ENCODE measurements at places on chromosomes 16 and 17. TPM values are rescaled to one million over a fixed set of nuclear protein-coding genes. Genes with fewer than 3 reads are reported as not detected.

IL17C gene
- not detected for total RNA-seq

DNA sequence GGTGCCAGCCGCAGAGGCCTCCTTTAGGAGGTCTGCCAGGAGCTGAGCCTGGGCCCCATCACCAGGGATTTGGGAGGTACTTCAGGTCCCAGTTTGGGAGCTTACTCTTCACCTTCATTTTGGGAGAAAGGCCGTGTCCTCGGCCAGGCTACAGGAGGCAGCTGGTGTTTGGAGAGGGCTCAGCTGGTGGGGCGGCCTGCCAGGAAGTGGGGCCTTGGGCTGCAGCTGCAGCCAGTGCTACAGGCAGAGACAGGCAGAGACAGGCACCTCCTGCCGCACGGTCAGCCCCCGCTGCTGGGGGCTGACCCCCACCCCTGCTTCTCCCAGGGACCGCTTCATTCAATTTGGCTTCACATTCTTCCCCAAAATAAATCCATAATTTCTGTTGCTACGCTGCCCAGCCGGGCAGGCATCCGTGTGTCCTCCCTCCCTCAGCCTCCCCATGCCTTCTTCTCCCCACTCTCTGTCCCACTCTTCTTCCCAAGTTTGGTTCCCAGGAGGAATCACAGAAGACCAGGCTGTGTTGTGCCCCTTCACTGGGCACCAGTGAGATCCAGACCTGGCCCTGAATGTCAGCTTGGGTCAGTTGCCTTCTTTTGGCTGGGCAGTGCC is 6.1 kb downstream of the TMEM235 start:
- peaks cover 6% of the 10 kb centered on the region for H3K27me3 ChIP-seq
- no peak for DNase-seq
- no peaks in the 10 kb centered on the region for H3K4me1 ChIP-seq
- no peaks in the 10 kb centered on the region for H3K36me3 ChIP-seq
- no peak overlapping the region for H3K4me3 ChIP-seq

DNA sequence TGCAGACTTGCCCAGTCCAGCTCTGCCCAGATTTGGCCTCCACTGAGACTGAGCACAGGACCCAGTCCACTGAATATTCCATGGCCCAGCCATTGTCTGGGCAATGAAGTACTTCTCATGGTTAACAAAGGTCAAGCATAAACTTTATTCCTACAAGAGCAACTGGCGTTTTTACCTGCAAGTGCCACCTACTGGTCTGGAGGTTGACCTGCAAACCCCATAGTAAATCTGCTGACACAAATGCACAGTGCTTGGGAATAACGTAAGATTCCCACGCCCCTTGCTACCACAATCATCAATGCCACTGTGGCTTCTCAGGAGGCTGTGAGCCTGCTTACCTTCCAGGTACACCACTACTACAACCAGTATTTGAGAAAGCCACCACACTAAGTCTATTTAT is 170.2 kb downstream of the CEP112 start:
- H3K27me3 ChIP-seq, result no peaks in the 10 kb centered on the region
- H3K36me3 ChIP-seq, result no peaks in the 10 kb centered on the region
- H3K27ac ChIP-seq, result no peak overlapping the region

GRCh38 chr17:16521070-16521727 is 29.2 kb upstream of the LRRC75A start:
- peak; percentile 79 for DNase-seq
- H3K4me3 ChIP-seq, result no peak overlapping the region
- H3K4me1 ChIP-seq, result peaks cover 5% of the 10 kb centered on the region

DNA sequence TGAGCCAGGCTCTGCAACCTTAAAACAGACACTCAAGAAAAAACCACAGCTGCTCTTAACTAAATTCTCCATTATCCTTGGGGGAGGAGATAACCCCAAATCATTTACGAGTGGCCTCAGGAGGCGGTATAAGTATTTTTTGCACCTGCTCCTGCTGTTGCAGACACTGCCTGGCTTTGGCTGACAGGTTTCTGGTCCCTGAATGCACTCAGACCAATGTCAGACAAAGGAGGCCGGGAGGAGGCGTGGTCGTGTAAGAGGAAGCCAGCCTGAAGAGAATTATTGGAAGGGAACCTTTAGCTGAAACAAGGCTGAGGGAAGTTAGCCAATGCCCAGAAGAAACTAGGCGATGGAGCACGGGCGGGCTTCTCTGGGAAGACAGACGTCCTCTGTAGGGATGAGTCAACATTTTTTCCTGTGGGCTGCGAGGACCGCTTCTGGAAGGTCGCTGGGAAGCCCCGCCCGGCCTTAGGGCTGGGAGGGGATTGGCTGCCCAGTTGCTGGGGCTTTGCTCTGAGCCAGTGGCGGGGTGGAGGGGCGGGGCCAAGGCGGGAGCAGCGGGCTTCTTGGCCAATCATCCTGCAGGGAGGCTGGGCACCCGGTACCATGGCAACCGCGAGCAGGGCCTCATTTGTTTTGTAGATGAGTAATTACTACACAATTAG is 82.3 kb downstream of the CCDC182 start:
- no peaks in the 10 kb centered on the region for H3K27me3 ChIP-seq
- no peak overlapping the region for H3K4me3 ChIP-seq
- H3K36me3 ChIP-seq, result no peaks in the 10 kb centered on the region
- peak overlapping the region; percentile 85 for H3K27ac ChIP-seq
- peak; percentile 100 for DNase-seq

GRCh38 chr17:49723423-49723822 is 15.7 kb upstream of the SLC35B1 start:
- peaks cover 16% of the 10 kb centered on the region for H3K36me3 ChIP-seq
- no peak overlapping the region for H3K4me3 ChIP-seq
- no peaks in the 10 kb centered on the region for H3K27me3 ChIP-seq
- H3K27ac ChIP-seq, result no peak overlapping the region
- H3K4me1 ChIP-seq, result no peaks in the 10 kb centered on the region

PRAC2 gene
- total RNA-seq, result not detected

- DNase-seq, result no peak
- H3K27me3 ChIP-seq, result no peaks in the 10 kb centered on the region
- no peaks in the 10 kb centered on the region for H3K36me3 ChIP-seq
- H3K4me1 ChIP-seq, result peaks cover 11% of the 10 kb centered on the region
- no peak overlapping the region for H3K27ac ChIP-seq
These were observed 116.1 kb downstream of the METRNL start for GRCh38 chr17:83195330-83196023.

RASL10B gene
- 3.8 TPM for total RNA-seq

DNA sequence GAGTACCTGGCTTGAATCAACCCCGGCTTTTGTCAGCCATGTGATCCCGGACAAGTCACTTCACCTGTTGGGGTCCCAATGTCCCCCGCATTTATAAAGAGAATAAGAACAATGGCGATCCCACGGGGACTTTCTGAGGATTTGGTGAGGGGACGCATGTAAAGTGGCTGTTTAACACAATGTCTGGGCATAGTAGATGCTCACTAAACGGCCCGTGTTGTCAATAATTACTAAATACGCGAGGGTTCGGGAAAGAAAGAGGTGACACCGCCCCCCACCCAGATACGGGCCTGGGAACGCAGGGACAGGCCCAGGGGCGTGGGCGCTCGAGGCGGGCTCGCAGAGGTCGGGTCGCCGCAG is 1.8 kb downstream of the SYNGR3 start:
- H3K4me3 ChIP-seq, result peak overlapping the region; percentile 27
- no peak for DNase-seq
- H3K4me1 ChIP-seq, result peaks cover 4% of the 10 kb centered on the region
- H3K27me3 ChIP-seq, result peaks cover 22% of the 10 kb centered on the region

- H3K36me3 ChIP-seq, result no peaks in the 10 kb centered on the region
- H3K27ac ChIP-seq, result no peak overlapping the region
- no peak for DNase-seq
- no peaks in the 10 kb centered on the region for H3K4me1 ChIP-seq
- H3K4me3 ChIP-seq, result no peak overlapping the region
- peaks cover 23% of the 10 kb centered on the region for H3K27me3 ChIP-seq
These were observed 1.6 kb upstream of the IRF8 start for GRCh38 chr16:85897382-85897781.

GRCh38 chr16:88692861-88693260 is 6.6 kb upstream of the SNAI3 start:
- no peak for DNase-seq

- peaks cover 40% of the 10 kb centered on the region for H3K4me1 ChIP-seq
- peak; percentile 25 for DNase-seq
- H3K36me3 ChIP-seq, result no peaks in the 10 kb centered on the region
- H3K4me3 ChIP-seq, result no peak overlapping the region
These were observed 923 bp downstream of the ANKRD13B start for GRCh38 chr17:29593591-29594518.

DNA sequence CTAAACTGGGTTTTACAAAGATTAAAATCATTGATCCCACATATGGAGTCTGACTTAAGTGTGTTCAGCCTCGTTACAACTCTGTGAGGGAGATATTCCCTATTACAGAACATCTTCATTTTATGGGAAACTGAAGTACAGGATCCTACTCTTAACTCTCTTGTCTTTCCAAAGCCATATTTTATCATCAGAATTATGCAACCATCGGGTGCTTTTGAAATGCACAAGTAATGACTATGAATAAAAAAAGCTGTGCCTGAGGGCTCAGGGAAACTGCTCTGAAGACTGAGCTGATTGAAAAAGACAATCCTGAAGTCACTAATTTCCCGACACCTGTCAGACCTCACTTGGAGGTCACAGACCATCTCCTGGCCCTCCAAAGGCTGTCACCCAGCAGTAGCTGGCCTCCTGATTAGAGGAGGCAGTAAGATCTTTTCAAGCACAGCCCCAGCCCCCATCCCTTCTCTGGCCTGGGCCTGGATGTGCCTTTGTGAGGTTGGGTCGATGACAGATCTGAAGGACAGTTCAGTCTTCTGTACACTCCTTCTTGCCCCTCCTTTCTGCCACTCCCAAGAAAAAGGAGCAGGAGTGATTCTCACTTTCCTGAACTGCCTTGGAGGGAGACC is 5.6 kb downstream of the AKAP1 start:
- no peaks in the 10 kb centered on the region for H3K27me3 ChIP-seq
- DNase-seq, result no peak
- peaks cover 59% of the 10 kb centered on the region for H3K4me1 ChIP-seq
- no peak overlapping the region for H3K4me3 ChIP-seq

DNA sequence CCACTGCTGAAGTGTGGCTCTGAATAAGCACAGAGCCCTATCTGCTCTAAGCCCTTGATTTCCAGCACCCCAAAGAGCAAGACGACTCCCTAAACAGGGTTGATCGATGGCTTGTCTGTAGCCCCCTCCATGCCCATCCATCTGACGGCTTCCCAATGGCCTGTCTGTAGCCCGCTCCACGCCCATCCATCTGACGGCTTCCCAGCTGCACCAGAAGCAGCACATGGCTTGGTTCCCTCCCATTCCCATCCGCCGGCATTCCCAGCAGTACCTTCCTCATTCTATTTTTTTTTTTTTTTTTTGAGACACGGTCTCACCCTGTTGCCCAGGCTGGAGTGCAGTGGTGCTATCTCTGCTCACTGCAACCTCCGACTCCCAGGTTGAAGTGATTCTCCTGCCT is 64.5 kb downstream of the RBFOX3 start:
- H3K4me3 ChIP-seq, result no peak overlapping the region
- no peaks in the 10 kb centered on the region for H3K36me3 ChIP-seq
- H3K4me1 ChIP-seq, result no peaks in the 10 kb centered on the region
- no peaks in the 10 kb centered on the region for H3K27me3 ChIP-seq

GRCh38 chr17:67124450-67125148 is 80.2 kb downstream of the CACNG1 start:
- H3K4me3 ChIP-seq, result no peak overlapping the region
- H3K27ac ChIP-seq, result no peak overlapping the region
- H3K4me1 ChIP-seq, result peaks cover 15% of the 10 kb centered on the region
- peaks cover 18% of the 10 kb centered on the region for H3K36me3 ChIP-seq
- H3K27me3 ChIP-seq, result no peaks in the 10 kb centered on the region

GRCh38 chr16:51051671-51052070 is 99.4 kb downstream of the SALL1 start:
- DNase-seq, result no peak
- H3K4me1 ChIP-seq, result no peaks in the 10 kb centered on the region
- H3K27ac ChIP-seq, result no peak overlapping the region

DNA sequence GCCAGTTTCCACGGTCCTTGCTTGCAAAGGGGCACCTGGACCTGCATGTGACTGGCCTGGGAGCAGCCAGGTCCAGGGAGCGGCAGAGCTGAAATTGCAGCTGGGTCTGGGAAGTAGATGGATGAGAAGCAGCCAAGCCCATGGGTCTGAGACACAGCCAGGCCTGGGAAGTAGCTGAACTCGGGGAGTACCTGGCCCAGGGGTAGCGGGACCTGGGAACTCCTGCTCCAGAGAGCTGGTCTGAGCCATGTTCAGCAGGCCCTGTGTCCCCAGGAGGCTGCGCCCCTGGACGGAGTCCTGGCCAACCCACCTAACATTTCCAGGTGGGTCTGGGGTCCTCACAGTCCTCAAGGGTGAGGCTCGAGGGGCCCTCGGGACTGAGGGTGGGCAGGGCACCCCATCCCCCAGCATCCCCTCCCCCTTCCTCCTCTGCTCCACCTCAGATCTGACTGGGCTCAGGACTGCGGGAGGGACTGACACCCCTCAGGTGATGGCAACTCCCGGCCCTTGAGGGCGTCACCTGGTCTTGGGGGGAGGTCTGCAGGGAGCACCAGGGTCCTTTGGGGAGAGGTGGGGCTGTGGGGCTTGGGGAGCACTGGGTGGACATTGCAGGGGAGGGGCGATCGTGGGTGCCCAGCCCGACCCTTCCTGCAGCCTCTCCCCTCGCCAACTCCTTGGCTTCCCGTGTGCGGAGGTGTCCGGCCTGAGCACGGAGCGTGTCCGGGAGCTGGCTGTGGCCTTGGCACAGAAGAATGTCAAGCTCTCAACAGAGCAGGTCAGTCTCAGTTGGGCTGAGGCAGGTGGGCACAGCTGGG is 3.0 kb downstream of the MSLN start:
- no peaks in the 10 kb centered on the region for H3K36me3 ChIP-seq
- no peak overlapping the region for H3K27ac ChIP-seq
- no peak overlapping the region for H3K4me3 ChIP-seq
- H3K4me1 ChIP-seq, result no peaks in the 10 kb centered on the region
- H3K27me3 ChIP-seq, result no peaks in the 10 kb centered on the region
- DNase-seq, result no peak

GRCh38 chr16:57268804-57269800 is 15.4 kb downstream of the PLLP start:
- H3K4me1 ChIP-seq, result no peaks in the 10 kb centered on the region
- no peaks in the 10 kb centered on the region for H3K36me3 ChIP-seq
- H3K4me3 ChIP-seq, result no peak overlapping the region
- DNase-seq, result peak; percentile 66

GRCh38 chr17:31078290-31078689 is 16.5 kb upstream of the NF1 start:
- no peaks in the 10 kb centered on the region for H3K36me3 ChIP-seq
- no peak for DNase-seq
- H3K27me3 ChIP-seq, result no peaks in the 10 kb centered on the region
- no peak overlapping the region for H3K4me3 ChIP-seq
- no peaks in the 10 kb centered on the region for H3K4me1 ChIP-seq
- no peak overlapping the region for H3K27ac ChIP-seq

Data from adrenal gland (tissue), 19 donors.